Urothelium cell line (cell line): ENCODE measurements at places on chromosomes 5 and 9.

DNA sequence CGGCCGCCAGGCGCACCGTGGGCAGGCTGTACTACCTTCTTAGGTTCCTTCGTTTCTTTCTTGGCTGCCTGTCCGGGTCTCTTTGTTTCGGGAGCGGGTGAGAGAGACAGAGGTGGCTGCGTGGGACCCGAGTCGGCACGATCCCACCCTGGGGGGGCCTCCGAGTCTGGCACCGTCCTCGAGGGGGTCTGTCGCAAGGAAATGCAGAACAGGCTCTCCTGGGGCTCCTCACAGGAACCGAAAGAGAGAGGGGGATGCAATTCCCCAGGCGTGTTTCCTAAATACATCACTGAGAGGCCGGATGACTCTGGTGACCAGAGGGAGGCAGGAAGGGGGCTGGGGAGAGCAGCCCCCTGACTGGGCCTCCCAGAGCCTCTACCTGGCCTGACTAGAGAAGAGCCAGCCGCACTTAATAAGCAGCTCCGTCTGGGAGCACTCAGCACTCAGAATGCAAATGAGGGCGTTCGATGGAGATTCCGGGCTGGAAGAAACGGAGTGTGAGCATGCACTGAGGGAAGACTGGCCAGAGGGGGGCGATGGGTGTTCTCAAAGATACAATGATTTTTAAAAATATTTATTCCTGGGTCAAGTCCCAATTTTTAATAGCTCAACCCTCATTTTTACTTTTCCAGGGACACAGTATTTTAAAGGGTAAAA is 11.7 kb upstream of the INPP5E start:
- no peak for DNase-seq

GRCh38 chr5:79954620-79955019 is 36.4 kb downstream of the MTX3 start:
- DNase-seq: no peak

DNA sequence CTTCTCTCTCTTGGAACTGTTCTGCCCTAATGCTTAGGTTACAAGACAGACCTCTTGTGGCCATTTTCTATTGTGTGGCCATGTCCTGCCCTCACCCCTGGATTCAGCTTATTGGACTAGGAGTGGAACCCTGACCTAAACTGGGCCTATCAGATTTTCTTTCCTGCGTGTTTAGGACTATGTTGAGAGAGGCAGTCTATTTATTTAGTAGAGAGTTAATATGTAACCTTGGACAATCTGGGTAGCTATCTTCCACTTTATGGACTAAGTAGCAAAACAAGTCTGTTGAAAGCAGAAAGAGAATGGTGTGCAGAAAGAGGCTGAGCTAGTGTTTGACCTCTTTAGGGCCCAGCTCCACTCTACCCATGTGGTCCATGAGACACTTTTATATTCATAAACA is 82.6 kb upstream of the SMIM32 start:
- DNase-seq: no peak

DNA sequence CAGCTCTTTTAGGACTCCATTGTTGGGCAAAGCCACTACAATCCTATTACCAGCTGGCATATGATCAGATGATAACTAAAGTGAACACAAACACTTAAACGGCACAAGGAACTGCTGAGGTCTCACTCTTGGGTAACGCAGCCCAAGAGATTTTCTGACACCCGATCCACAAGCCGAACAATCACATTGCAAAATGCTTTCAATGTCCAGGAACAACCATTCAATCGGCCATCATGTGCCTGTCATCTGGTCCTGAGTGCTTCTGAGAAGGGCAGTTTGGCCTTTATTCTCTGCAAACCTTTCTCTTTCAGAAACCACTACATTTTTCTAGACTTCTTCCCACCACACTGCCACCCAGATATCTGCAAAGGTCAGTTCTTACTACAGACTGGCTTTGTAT is 283.1 kb downstream of the GLIS3 start:
- no peak for DNase-seq

DNA sequence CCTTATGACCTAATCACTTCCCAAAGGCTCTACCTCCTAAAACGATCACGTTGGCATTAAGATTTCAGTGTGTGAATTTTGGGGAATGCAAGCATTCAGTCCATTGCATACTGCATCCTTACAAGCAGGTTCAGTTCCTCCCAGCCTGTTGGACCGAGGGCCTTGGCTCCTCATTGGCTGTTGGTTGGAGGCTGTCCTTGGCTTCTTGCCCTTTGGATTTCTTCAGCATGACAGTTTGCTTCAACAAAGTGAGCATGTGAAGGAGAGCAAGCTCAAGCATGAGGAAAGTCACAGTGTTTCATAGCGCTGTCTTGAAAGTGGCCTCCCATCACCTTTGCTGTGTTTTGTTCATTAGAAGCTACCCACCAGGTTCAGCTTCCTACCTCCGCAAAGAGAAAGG is 109.5 kb downstream of the GADD45G start:
- no peak for DNase-seq

- no peak for DNase-seq
Measured at GRCh38 chr9:16809912-16810610, 60.4 kb downstream of the BNC2 start.

DNA sequence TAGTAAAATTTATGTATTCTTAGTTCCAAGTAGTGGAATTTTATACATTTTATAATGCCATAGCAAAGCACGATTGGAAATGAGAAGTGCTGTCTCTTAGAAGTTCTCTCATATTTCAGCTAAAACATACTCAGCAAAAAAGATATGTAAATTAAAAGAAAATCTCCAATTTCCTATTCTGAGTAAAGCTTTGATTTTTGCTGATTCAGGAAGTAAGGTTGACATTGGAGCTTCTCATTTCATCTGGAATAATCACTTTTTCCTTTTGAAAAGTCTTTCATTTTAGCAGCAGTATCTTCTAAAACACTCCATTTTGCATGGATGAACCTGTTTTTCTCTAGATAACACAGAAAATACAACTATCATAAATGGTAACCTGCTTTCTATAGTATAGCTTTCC is 121.0 kb downstream of the ZCCHC7 start:
- no peak for DNase-seq

- DNase-seq: no peak
Measured at GRCh38 chr5:23884405-23885031, 377.1 kb downstream of the PRDM9 start.

GRCh38 chr9:89670114-89670513 is 65.3 kb downstream of the GADD45G start:
- no peak for DNase-seq

DNA sequence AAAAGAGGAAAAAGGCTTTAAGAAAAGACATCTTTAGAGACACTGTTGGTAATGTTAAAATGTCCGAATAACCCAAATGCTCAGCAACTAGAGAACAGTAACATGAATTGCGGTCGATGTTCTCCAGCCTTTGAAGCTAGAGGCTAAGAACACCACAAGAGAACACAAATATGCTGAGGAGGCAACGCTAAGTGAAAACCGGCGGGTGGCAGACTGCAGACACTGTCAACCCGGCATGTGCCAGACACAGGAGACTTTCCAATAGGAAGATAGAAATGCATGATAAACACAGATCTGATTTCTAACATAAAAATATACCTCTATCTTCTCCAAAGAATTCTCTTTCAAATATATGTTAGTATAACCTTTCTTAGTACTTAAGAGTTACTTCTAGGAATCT is 18.4 kb upstream of the DDX41 start:
- DNase-seq: no peak
